ENCODE measurements at places on chromosomes 12 and 14.

GRCh38 chr12:20415028-20415427, 46.7 kb downstream of the PDE3A start:
- no peak for DNase-seq

DNA sequence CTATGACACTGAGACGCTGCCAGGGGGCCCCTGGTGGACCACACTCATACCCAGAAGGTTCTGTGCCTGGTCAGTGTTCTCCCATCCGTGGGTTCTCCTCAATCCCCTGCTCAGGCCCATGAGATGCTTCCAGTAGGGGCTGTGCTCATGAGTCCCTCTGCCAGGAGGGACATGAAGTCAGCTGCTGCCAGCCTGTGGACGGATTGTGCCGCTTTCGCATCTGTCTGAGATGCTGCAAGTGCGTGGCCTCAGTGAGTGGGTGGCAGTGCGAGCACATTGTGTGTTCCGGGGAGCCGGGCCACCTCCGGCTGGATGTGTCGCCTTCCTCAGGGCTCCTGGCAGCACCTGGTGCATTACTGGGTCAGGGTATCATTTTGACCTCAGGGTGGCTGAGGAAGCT, 15.5 kb downstream of the TUNAR start:
- DNase-seq = no peak

- peak; percentile 99 for DNase-seq
Measured at GRCh38 chr12:31518680-31519227, 72.2 kb downstream of the DENND5B start.

DNA sequence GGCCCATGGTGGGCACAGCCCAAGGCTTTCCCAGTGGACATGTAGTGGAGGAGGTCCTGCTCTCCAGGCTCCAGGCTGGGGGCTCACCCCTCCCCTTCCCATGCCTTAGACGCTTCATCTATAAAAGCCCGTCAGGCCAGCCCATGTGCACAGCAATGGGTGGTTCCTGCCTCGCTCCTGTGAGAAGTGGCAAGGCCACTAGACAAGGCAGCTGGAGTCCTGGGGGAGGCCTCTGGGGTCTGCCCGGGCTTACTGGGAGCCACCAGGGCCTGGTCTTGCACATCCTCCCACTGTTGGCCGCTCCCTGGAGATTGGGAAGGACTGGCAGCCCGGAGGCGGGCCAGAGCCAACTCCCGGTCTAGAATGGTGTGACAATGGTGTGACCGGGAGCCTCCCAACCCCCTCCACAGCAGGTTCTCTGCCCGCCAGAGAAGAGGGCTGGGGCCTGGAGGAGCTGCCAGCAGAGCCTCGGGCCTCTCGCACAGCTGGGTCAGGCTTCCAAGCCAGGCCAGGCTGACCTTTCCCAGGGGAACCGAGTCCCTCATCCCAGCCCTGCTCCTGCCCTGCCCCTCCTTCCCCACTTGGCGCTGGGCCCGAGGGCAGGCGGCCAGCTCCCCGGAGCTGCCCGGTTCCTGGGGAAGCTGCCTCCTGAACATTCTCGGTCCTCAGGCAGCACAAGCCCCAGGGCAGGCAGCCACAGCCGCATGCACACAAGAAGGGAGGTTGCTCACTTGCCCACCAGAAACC, 97.9 kb downstream of the RFLNA start:
- DNase-seq = no peak

GRCh38 chr14:81450100-81450531, 50.0 kb upstream of the STON2 start:
- DNase-seq = no peak

DNA sequence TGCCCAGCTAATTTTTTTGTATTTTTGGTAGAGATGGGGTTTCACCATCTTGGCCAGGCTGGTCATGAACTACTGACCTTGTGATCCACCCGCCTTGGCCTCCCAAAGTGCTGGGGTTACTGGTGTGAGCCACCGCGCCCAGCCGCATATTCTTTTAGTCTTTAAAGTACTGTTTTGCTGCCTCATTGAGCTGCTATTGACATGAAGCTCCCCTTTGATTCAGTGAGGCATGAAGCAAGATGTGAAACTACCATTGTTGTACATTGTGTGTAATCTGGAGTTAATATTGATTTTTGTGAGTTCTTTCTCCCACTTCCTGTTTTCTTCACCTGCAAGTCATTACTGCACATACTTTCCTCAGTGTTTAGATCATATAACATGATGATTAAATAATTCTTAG, 80.8 kb downstream of the MNAT1 start:
- no peak for DNase-seq

DNA sequence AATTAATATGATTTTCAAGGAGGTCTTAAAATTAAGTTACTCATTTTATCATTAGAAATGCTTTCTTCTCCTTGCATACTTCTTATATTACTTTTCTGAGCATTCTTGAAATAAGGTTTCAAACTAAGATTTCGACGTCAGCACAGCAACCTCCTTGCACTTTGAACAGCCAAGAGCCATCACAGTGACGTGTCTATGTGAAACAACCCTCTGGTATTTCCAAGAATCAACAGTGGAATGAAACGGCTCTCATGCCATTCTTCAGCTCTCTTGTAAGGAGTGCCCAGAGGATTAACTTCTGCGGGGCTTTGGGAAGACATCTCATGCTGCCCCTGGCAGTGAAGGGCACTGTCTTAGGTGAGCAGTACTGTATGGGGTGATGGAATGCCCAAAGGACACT, 109.2 kb downstream of the EFCAB11 start:
- DNase-seq = peak; percentile 60

DNA sequence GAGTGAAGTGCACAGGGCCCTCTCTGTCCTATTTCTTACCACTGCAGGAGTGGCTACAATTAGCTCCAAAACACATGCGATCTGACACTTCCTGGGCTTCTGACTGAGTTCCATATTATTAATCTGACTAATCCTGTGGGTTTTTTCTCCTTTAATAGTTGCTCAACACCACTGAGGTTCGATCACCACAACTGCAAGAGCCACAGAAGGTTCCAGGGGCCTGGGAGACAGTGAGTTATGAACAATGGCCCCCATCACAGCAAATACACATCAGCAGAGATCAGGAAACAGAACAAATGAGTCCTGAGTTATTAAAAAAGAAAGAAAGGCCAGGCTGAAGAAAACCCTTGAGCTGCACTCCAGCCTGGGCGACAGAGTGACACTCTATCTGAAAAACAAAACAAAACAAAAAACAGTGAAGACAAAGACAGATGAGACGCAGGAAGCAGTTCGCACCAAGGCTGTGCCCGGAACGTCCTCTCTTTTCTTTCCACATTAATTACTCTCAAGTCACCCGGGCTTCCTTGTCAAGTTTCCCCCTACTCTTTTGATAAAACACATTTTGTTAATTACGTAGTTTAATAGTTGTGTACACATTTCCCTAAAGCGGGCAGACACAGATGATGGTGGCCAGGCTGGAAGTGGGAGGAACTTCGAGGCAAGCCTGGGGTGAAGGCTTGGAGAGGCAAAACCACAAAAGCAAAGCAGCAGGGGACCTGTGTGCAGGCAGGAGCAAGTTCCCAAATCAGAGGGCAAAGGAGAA, 42.7 kb downstream of the CDC42BPB start:
- no peak for DNase-seq

DNA sequence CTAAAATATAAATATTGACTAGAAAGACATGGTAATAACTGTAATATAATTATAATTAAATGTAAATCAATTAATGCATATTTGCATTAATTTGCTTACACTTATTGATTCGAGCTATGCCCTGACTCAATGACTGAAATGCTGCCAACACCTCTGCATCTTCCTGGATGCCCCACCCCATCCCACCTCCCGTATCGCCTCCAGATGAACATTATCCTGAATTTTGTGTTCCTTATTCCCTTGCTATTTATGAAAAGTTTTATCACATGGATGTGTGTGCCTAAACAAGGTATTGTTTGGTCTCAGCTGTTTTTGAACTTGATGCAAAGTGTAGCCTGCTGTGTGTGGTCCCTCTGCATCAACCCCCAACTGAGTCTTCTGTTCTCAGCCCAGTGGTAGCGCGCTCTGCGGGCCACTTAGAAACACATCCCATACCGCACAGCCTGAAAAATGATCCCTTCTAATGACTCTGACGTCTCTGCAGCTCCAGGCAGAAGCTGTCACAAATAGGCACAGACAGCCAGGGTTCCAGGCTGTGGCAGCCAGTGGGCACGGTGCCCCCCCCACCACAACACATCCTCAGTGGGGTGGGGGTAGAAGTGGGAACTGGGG, 96.5 kb downstream of the PRMT8 start:
- DNase-seq = no peak

GRCh38 chr12:25236190-25236589, 14.5 kb downstream of the KRAS start:
- no peak for DNase-seq

DNA sequence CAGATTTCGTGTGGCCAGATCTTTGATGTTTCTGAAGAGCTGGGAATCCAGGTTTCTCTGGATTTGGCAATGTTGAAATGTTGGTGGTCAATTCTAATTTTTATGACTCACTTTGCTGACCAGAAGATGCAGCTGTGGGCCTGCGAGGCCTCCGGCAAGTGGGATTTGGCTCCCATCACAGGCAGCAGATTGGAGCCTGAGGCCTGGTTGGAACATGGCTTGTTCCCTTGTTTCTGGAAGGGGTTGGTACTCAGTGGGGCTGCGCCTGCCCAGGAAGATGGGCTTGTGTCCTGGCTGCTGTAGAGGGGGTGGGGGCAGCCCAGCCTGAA, 23.1 kb downstream of the FBRSL1 start:
- peak; percentile 34 for DNase-seq

DNA sequence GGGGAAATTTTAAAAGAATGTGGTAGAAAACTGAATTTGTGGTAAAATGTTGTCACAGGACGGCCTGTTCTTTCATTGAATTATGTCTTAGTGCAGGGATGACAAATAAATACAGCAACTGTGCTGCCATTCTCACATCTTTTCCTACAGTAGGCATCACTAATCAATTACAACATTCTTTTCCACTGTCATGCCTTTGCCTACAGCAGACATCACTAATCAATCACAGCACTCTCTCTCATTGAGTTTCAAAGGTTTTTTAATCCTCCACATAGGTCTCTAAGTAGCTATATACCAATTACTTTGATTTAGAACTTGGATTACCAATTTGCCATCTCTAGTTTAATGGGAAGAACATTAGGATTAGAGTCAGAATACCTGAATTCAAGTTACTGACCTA, 30.1 kb downstream of the NTF3 start:
- no peak for DNase-seq

GRCh38 chr12:106254724-106255123, 6.9 kb upstream of the CKAP4 start:
- no peak for DNase-seq

- no peak for DNase-seq
Measured at GRCh38 chr12:10018386-10018785, 8.0 kb downstream of the CLEC12B start.

GRCh38 chr12:40044396-40044795, 61.5 kb downstream of the SLC2A13 start:
- no peak for DNase-seq

DNA sequence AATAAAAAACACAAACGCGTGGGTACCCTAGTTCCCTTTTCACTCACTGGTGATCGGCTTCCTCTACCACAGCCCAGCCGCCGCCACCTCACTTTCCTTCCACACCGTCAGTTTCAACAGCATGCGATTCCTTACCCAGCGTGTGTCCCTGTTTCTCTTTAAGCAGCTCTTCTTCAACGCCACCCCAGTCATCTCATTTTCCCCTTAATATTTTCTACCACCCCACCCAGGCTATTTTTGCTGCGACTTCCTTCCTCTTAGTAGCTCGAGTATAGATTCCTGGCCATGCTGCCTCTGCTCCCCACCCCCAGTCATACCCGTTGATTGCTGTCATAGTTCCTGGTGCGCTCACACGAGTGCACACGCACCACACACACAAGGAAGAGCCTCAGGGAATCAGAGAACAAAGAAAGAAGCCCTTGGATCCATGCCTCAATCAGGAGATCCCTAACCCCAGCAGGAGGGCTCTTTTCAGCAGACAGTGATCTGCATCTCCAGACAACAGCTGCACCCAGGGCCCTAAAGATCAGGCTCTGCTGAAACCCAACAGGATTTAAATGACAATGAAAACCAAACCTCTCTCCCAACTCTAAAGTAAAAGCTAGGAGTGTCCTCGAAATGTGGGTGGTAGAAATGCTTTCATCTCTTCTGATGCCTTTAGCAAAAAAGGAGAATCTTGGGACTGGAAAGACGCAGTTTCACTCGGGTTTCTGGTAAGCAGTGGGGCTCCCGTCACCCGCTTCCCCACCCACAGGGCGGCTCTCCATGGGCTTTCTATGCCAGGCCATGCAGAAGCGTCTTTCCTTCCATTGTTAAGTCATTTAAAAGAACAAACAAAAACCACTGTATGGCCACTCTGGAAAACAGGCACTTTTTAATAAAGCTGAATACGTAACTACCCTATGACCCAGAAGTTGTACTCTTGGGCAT, 23.8 kb downstream of the VPS37B start:
- no peak for DNase-seq

DNA sequence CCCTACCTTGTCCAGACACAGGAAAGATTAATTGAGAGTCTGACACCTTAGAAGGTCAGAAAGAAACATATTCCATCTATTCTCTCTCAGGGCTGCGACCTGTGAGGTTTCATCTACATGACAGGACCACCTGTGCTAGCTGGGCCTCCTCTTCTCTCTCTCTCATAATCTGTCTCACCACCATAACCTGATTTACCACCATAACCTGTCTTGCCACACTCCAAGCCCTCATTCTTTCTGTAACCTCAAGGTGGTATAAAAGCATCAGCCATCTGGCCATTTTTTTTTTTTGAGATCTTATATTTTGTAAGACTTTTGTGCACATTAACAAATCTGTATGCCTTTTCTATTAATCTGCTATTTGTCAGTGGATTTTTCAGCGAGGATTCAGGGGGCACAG, 75.5 kb downstream of the ACADS start:
- no peak for DNase-seq

DNA sequence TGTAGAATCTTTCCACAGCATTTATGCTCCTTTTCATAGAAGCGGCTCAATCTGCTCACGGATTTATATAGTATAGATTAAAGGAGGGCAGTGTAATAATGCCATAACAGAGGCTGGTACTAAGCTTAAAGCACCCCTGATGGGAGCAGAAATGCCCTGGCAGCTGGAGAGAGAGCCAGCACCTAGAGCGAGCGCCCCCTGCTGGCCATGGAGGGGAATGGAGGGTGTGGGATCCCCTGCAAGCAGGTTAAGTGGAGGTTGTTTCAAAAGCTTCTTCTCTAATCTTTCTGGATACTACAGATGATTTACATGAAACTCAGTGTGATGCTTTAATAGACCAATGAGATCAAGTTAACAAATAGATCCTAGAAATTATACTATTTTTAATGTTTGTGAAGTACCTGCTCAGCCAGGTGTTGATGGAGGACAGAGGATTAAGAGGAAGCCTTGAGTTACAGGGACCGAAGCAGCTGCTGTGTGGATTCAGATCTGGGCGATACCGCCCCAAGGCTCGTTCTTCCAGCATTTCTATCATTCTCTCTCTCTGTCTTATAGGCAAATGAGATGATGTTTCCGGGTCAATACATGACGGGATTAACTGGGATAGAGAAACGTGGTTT, 1519.3 kb upstream of the TMEM132C start:
- peak; percentile 20 for DNase-seq

GRCh38 chr12:118650586-118650960, 274.2 kb downstream of the SUDS3 start:
- no peak for DNase-seq

- DNase-seq = no peak
Measured at GRCh38 chr12:85358715-85359114, 78.7 kb downstream of the ALX1 start.

Data from stromal cell of bone marrow (primary cell).